ENCODE measurements at places on chromosomes 12 and 14.

GRCh38 chr12:94287245-94287628 lies 138.9 kb downstream of the PLXNC1 start:
- DNase-seq: no peak

DNA sequence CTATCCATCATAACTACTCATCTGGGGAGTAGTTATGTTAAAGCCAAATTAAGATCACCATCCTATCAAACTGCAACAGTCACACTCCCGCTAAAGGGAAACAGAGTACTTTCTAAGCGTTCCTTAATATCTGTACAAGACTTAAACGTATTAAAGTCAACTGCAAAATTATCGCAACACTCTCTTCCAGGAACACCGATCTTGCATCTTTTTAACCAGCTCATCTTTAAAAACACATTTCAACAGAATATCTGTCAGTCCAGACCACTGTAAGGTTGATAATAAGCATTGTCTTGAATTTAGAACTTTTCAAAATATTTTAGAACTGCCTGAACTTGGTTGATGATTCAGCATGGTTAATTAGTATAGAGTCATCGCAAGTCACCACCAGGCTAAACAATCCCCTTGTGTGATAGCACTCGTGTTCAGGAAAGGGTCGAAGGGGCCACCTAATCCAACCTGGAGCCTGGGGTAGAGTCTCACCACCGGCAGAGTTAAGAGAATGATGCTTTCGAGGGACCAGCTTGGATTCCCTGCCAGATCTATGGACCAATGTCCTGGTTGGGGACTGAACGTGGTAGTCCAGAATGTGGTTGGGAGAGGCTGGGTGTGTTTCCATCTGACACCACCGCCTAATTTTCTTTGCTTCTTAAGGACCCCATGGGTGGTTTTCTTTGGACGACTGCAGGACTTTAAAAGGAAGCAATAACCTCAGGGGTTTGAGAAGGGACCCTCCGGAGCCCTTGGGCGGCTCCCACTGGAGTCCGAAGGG lies 890 bp downstream of the SPTLC2 start:
- peak; percentile 32 for DNase-seq

GRCh38 chr12:83365317-83365716 lies 678.6 kb downstream of the TMTC2 start:
- no peak for DNase-seq

DNA sequence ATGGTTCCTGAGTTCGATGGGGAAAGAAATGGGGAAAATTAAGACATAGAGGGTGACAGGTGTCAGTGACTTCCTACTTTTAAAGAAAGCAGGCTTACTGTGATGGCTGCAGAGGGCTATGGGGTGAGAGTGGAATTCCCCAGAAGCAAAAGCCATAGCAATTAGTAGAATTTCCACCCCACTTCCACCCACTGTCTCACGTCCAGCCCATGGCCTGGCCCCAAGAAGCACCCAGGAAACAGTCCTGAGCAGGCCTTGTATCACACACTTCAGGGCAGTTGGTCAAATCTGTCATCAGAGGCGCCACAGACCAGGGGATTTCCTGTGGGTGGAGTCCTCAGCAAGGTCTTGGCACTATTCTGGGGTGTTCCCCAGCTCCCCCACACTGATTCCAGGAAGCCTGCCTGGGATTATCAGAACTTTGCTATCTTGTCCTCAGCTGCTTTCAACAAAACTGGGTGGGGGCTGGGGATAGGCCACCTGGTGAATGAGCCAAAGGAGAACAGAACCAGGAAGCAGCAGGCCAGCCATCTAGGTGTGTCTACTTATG lies 120.1 kb upstream of the CCND2 start:
- DNase-seq: no peak

- no peak for DNase-seq
These were observed 858 bp downstream of the SLC35F4 start for GRCh38 chr14:57865066-57865402.

GRCh38 chr14:69713209-69713781 lies 53.6 kb upstream of the SRSF5 start:
- DNase-seq: peak; percentile 57

DNA sequence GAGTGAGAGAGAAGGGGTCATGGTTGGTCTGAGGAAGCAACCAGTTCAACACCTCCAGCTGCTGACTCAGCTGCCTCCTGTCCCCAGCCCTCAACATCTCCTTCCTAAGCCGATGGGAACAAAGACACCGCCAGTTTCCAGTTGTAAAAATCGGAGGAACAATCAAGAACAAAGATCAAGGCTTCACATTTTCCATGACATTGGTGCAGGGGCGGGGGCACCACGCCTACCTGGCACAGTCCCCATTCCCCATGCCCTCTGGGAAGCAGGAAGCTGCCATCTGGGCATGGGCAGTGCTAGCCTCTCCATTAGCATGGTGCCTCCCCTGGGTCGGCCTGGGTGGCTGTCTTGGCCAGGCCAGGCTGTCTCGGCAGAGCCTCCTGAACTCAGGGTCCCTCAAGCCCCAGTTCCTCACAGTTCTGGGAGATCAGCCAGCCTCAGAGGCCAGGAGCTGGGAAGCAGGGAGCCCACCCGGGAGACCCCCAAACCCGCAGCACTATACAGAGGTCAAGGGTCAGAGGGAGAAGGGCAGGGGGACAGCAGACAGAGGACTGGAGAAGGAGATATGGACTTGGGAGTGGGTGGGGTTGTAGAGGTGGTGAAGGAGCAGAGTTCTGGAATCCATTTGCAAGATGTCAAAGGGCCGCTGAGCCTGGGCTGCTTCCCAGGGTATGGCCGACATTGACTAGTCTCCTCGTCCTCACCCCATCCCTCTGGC lies 19.6 kb upstream of the TMEM106C start:
- DNase-seq: no peak

- DNase-seq: no peak
These were observed 2.6 kb downstream of the GDF11 start for GRCh38 chr12:55745361-55746173.

DNA sequence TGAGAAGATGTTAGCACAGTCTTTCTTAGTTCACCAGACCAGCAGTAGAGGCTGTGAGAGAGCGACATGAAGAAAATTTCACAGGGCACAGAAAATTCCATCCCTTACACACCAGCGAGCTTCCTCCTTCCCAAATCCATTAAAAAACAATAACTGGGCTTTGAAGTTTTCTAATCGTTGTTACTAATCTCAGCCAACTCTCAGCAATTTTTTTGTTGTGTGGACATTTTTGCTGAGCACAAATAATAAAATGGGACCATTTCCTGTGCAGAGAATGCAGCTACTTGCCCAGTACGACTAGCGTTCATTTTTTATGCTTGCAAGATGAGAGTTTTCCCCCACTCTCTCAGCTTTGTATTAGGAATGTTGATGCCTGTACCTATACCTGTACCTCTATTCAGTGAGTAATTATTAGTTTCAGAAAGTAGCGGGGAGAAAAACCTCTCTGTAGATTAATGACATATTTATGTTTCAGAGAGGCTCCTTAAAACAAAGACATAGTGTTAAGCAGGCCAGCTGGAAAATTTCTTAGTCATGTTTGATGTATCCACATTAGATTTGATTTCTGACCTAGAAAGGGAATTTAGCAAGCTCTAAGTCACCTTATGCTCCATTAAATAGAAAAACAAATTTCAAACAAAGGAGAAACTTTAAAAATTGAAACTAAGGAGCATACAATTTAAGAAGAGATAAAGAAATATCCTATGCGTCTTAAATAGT lies 146.5 kb downstream of the SRGAP1 start:
- DNase-seq: no peak

GRCh38 chr12:103986829-103987228 lies 21.2 kb downstream of the TDG start:
- no peak for DNase-seq

- DNase-seq: no peak
These were observed 218.3 kb upstream of the CPNE8 start for GRCh38 chr12:39123580-39124253.

- DNase-seq: no peak
These were observed 182.3 kb downstream of the NTF3 start for GRCh38 chr12:5614256-5614655.

DNA sequence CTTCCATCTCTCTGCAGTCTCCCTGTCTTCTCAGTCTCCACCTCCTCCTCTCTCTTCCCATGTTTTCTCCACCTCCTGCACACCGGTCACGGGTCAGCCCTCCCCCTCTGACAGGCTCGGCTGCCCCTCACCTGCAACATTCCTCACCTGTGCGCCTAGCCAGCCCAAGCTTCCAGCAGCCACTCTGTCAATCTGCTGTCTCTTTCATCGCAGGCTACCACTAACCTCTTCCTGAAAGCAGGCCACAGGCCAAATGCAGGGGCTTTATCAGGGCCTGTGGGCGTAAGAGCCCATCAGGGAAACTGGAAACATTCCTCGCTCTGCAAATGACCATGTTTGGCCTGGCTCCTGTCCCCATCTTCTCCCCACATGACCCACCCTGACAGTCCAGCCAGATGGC lies 34.5 kb downstream of the CMKLR1 start:
- no peak for DNase-seq

DNA sequence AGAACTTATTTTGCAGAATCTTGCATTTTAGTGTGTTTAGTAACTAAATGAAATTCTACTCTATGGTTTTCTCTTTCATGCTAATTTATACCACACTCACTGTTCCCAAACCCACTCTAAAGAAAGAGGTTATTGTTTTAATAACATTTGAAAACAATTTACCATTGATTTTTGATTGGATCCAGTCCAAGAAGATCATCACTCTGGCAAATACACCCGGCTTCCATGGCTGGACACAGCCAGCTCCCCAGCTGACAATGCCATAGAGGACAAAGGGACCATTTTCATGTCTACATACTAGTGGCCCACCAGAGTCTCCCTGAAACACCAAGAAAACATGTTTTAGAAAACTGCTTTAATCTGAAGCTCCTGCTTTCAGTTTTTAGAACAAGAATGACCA lies 42.4 kb downstream of the OVCH1 start:
- no peak for DNase-seq

DNA sequence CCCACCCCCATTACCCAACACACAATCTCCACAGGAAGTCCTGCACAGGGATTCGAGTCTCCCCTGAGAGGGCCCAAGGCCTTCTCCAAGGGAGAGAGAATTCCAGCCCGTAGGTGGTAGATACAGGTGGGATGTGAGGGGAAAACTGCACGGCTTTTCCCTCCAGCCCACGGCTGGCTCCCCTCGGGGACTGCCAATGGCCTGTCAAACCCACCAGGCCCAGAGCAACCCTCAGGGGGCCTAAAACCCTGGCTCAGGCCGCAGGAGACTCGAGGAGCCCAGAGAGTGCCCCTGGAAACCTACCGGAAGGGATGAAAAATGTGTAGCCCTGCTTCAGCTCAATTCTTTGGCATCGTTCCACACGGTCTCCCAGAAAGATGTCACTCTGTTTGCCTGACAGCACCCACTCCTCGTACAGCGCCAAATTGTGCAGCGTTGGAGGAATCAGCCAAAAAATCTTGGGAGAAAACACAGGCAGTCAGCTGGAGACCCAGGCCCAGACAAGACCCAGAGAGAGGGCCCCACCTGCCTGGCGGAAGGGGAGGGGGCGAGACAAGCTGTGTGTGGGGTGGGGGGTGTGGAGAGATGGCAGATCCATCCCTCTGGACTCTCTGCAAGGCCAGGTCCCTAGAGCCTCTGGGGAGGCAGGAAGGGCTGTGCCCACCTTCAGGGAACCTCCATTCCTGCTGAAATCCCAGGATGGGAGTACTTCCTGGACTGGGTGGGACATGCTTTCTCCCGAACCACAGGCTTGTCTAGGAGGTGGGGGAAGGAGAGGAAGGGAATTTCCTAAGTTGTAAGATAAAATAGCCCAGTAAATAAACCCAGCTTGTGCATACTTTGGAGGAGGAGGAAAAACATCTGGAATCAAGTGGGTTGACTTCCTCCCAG lies 48.1 kb downstream of the KDM2B start:
- no peak for DNase-seq

- DNase-seq: no peak
These were observed 8.5 kb downstream of the LTBR start for GRCh38 chr12:6392504-6392903.

GRCh38 chr14:52175982-52176502 lies 91.5 kb upstream of the PTGDR start:
- DNase-seq: no peak

DNA sequence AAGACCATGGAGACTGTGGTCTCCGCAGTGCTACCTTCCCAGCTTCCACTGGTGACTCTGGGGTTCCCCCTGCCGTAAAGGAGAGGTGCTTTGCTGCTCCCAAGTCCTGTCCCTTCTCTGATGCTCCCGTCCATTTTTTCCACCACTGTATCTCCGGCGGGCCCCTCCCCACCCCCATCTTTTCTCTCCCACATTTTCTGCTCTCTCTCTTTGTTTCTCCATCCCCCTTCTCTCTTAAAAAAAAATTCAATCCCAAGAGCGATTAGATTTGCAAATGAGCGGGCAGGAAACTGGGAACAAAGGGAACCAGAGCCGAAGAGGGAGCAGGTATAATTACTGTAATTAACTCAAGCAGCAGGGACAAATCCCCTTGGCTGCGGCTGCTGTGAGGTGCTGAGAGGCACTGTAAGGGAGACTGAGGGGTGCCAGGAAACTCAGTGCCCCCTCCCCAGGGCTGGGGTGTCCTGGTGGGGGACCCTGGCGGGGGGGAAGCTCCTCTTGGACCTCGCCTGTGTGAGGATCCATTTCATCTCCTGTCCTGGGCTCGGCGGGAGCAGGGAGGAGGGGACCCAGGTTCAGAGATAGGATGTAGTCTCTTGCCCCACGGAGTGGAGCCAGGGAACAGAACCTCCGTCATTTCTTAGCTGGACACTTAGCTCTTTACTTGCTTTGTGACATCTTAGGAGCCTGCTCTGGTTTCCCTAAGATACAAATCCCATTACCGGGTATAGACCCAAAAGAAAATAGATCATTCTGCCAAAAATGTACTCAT lies 140.4 kb upstream of the NRXN3 start:
- no peak for DNase-seq

- DNase-seq: no peak
These were observed 816.4 kb upstream of the FBXO33 start for GRCh38 chr14:40248671-40249070.

DNA sequence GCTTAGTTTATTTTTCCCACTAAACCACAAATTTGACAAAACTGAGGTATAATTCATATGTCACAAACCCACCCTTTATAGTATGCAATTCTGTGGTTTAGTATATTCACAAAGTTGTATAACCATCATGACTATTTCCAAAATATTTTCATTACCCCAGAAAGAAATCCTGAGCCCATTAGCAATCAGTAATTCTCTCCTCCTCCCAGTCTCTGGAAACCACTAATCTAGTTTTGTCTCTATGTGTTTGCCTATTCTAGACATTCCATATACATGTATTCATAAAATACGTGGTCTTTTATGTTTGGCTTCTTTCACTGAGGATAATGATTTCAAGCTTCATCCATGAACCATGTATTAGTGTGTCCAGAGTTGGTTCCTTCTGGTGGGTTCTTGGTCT lies 267.6 kb downstream of the AEBP2 start:
- no peak for DNase-seq

- DNase-seq: no peak
These were observed 3.3 kb downstream of the LTB4R start for GRCh38 chr14:24314377-24315193.

- no peak for DNase-seq
These were observed 15.0 kb upstream of the ARMH4 start for GRCh38 chr14:58167057-58167456.

GRCh38 chr12:118315821-118316220 lies 56.9 kb downstream of the TAOK3 start:
- no peak for DNase-seq

All from NCI-H1694 treated with DMSO at 0.1 percent for 48 hours (cell line).